GM10248 (cell line): ENCODE measurements at places on chromosomes 7 and 10.
A peak's percentile ranks its signal among the peaks of the same experiment; 100 is the strongest.

DNA sequence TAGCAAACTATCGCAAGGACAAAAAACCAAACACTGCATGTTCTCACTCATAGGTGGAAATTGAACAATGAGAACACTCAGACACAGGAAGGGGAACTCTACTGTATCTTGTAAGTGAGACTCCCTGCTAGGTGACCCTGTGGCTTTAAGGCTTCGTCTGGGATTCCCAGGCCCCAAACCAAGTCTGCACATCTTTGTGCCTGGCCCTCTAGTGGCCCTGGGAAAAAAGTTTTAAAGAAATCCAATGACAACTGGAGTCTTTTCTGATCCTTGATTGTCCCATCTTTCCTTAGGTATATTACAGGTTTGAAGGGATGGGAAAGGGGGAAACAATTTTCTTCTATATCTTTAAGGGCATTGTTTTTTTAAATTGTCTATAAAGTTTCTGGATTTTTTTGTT is 10.6 kb upstream of the LIPM start:
- peak; percentile 27 for DNase-seq

DNA sequence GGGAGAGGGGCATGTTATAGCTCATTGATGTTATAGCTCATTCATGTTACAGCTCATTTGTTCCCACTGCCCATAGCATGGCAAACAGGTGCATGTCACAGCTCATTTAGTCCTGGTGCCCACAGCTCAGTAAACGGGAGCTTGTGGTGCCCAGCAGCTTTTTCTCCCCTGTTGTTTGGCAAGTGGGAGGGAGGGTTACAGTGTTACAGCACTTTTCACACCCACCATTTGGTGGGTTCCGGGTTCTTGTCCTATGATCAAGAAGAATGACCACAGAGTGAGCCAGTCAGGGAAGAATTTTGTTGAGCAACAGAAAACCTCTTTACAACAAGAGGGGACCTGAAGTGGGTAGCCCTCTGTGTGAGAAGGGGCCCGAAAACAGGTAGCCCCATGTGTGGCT is 162.8 kb upstream of the CSTF2T start:
- no peak for DNase-seq

DNA sequence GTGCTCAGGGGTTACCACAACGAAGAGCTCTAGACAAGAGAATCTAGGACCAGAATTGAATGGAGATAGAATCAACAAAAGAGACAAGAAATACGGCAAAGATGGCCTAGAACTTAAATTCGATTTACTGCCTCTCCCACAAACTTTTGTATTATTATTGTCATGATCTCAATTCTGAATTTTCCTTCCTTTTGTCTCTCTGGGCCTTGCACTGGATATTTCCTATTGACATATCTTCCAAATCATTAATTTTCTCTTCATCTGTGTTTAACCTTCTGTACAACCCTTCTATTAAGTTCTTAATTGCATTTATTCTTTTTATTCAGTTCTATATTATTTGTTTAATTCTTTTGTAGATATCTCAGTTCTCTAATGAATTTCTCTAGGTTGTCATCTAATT is 28.4 kb downstream of the VSTM4 start:
- DNase-seq: no peak

DNA sequence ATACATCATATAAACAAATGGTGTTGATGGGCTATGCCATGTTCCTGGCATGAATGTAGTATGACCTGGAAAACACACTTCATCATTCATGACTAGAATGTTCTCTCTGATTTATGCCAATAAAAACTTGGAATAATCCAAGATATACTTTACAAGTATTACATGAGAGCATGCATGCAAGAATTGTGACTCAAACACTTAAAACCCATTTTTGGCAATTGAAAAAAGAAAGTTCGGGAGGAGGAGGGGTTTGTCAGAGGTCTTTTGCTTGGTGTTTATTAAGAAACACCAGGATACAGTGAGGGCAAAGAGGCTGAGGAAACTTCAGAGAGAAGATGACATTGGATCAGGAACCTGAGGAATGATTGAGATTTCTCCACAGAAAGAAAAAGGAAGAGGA is 10.2 kb upstream of the CUL1 start:
- no peak for DNase-seq

GRCh38 chr7:23955600-23956149 is 245.7 kb downstream of the STK31 start:
- no peak for DNase-seq

- no peak for DNase-seq
Measured at GRCh38 chr10:29714096-29714874, 79.5 kb upstream of the SVIL start.

DNA sequence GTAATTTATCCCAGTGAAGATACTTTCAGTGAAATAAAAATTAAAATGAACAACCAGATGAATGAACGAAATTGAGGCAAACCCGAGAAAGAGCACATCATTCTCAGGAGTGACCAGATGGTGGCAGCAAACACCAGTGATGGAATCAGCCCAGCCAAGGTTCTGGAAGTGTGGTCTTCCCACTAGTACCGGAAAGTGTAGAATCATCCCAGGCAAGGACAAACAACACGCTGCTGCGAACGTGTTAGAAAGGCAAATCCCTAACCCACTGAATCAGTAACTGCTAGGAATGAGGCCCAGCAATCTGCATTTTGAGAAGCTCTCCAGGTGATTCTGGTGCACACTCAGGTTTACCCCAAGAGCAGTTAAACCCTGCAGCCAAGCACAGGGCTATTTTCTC is 15.5 kb upstream of the SLC18A3 start:
- peak; percentile 70 for DNase-seq

DNA sequence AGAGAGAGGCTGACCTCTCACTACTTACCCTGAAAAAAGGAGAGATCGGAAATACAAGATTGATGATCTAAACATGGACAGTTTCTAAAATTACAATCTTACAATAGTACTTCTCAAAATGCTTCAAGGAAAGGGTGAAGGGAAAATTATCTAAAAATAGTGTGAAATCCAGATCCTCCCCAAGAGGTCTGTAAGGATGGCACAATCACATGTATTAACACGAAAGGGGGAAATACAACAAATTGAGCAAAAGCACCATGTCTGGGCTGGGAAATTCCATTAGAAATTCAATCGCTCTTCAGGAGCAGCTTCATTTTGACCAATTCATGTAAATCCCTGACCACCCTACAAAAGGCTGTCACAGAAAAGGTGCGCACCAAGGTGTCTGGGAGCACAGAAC is 67.0 kb downstream of the PKD1L1 start:
- DNase-seq: no peak

DNA sequence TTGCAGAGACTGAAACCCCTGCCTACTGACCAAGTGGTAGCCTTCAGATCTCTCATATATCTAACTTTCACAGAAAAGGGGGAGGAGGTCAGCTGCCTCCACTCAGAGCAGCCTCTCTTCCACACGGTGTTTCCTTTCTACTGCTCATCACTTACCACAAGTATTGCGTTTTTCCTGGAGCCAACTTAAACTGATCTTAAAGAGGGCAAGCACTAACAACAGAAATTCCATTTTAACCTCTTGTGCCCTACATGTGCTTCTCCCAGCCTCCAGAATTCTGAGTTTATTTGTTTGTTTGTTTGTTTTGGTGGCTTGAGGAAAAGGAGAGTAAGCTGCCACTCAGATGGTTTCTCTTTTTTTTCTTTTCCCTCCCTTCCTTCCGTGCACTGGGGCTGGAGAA is 19.1 kb downstream of the SKIDA1 start:
- DNase-seq: no peak

DNA sequence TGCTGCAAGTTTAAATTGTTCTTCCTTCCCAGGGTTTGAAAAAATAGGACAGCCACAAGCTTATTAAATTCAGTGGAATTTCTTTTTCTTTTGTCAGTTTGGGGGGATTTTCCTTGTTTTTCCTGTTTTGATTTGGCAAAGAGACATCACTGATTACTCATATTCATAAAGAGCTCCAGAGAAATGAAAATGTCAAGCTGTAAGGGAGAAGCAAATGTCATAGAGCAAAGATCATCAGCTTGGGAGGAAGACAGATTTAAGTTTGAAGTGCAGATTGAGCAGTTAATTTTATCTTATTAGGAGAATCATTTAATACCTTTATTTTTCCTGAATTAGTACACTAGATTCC is 255.8 kb upstream of the PHYHIPL start:
- DNase-seq: no peak

DNA sequence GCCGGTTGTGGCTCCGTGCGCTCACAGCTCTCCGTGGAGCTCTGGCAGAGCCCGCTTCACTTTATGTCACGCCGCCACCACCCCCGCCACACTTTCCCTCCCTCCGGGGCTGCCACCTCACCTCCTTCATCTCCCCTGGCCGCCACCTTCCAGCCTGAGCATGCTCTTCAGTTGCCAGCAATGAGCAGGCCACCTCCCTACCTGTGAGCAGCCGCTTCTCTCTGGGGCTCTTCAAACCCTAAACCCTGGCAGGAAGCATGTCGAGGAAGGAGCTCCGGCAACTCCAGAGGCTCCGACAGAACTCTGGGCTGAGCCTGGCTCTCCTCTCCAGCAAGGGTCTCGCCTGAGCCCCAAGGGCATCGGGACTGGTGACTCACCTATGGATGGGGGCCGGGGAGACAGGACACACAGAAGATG is 36.7 kb downstream of the GBX1 start:
- no peak for DNase-seq

- DNase-seq: no peak
Measured at GRCh38 chr7:31202801-31203200, 137.7 kb downstream of the NEUROD6 start.

DNA sequence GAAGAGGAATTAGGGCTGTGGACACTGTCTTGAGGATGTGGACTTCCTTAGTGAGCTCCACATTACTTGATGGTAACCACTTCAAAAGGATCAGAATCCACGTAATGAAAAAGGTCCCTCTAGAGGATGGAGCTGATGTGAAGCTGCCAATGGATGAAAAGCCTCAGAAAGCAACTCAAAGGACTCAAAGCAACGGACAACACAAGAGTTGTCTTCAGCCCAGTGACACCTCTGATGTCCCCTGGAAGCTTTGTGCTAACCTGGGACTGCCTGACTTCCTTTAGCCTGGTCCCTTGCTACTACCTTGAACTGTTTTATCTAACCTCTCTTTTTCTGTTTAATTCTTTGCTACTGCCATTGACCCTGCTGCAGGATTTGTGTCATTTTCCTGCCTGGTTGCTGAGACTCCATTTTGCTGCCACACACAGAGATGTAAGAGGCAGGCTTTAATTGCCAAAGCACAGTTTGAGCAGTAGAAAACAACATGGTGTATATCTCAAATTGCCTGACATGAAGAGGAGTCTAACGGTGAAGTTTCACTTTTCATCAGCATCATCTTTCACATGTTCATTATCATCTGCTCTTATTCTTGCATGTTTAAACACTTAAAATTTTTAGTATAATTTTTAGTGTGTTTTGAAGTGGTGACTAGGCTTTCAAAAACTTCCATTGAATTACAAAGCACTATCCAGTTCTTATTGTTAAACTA is 11.1 kb upstream of the SGCE start:
- no peak for DNase-seq

DNA sequence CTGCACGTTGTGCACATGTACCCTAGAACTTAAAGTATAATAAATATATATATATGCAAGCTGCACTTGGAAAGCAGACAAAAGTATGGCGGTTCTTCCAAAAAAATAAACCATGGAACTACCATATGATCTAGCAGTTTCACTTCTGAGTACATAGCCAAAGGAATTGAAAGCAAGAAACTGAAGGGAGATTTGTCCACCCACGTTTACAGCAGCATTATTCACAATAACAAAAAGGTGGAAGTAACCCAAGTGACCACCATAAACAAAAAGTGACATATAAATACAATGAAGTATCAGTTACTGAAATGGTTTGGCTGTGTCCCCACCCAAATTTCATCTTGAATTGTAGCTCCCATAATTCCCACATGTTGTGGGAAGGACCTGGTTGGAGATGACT is 525.3 kb upstream of the CELF2 start:
- no peak for DNase-seq

DNA sequence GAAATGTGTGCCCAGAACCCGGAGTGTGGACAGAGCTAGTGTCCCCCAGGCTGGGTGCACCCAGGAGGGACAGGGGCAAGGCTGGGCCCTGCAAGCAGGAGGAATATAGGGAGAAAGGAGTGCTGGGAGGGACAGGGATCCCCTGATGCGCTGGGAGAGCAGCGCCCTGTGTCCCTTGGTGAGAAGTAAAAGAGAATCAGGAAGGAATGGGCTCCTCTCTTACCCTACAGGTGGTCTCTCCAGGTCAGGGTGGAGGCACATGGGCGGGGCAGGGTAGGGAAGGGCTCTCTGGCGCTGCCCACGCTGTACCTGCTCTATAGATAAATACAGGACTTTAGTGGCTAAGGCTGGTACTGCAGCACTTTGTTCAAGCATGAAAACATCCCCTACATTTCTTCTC is 753.8 kb downstream of the GRID1 start:
- no peak for DNase-seq

- DNase-seq: no peak
Measured at GRCh38 chr7:98305951-98306535, 24.6 kb downstream of the BRI3 start.

- no peak for DNase-seq
Measured at GRCh38 chr10:120177330-120177729, 279.7 kb upstream of the PLPP4 start.

GRCh38 chr10:126353666-126354065 is 34.6 kb downstream of the ADAM12 start:
- no peak for DNase-seq
